Urothelium cell line (cell line): ENCODE measurements at places on chromosomes 13 and 19.

DNA sequence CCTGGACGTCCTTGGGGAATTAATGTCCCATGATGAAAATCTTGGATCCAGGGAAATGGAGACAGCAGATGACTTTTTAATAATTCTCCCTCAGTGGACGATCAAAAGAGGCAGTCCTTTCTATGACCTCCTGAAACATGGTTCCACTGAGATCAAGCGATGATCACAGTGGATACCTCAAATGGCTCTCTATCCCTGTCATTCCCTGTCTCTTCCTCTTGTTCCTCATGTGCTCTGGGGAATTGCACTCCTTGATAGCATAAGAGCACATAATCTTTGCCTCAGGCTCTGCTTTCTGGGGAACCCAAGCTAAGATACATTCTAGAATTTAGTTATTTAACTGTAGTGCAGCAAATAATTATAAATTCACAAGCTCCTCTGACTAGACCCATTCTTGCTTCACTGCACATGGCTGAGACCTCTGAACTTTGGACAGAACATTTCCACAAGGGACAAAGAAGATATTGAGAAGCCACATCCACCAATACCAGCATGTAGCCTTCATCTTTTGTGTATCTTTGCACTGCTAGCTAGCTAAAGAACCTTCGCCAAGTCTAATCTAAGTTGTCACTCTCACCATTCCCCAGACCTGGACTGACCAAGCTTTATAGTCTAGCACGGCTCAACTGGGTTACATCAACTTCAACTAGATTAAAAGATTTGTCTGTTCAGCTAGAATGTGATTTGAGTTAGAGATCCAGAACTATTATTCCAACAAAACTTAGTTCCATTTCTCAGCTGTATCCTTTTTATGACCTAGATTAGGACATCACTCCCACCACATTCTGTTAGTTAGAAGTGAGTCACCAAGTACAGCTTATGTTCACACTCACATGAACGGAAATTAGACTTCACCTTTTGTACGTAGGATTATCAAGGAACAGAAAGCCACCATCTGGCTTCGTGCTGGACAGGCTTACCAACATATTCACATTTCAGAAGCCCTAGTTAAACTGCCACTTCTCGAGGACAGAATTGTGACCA is 142.7 kb downstream of the SUCLA2 start:
- DNase-seq, result peak; percentile 11

GRCh38 chr13:33150126-33150525 is 133.9 kb downstream of the KL start:
- no peak for DNase-seq

- no peak for DNase-seq
These were observed 46.3 kb upstream of the ZNF730 start for GRCh38 chr19:23070353-23071146.

DNA sequence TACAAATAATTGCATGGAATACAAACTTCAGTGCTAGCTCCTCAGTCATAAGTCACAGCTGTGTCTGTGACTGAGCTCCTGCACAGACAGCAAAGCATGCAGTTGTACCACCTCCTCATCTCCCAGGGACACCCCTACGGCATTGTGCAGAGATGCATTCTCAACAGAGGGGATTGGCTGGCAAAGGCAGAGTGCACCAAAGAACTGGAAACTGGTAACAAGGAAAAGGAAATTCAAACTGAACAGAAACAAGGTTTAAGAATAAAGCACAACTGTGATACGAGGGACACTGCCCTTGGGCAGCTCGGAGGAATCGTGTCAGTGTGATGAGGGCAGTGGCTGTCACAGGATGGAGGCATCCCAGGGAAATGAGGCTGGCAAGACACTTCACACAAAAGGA is 126.1 kb upstream of the SOX1 start:
- DNase-seq, result no peak

DNA sequence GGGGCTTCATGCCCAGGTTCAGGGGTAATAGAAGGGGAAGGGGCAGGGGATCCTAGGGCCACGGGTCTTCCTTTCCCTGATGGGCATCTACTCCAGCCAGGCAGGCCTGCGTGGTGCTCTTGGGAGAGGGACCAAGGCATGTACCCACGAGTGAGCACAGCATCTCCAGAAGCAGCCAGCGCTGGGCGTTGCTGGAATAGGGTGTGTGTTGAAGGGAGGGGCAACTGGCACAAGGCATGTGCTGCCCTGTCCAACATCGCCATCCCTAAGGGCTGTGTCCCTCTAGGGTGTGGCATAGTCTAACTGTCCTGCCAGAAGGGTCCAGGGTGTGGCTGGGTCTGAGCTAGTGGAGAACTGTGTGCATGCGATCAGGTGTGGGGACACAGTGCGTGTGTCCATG is 2.9 kb downstream of the NOTCH3 start:
- no peak for DNase-seq

DNA sequence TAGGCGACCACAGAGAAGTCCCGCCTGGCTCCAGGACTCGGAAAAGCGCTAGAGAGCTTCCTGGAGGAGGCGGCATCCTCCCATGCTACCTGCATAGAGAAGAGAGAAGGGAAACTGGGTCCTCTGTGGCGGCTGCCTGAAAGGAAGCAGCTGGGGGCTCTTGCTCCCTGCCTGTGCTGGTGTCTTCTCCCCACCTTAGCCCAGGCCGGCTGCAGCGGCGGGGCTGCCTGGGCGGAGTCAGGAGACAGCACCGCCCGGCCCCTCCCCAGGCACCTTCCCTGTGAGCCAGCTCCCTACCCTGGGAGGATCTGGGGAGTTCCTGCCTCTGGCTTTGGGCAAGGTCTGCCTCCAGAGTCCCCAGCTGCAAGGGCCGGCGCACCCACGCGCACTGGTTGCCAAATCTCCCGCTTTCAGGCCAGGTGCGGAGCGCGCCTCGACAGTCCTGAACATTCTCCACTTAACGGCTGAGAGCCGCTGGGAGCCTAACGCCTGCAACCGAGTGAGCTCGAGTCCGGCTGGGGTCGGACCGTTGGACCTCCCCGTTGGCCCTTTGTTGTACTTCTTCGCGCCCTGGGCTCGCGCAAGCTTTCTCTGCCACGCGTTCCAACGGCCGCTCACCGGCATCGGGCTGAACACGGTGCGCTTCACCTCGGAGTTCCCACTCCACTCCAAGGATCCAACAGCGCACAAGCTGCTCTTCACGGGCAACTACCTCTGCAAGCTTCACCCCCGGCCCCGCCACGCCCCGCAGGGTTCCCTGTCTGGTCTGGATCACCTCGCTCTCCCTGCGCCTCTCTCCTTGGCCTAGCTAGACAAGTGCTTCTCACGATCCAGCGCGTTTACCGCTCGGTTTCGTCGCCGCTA is 21.8 kb upstream of the ZNF30 start:
- DNase-seq, result no peak
